ENCODE measurements at places on chromosomes 11 and 22.

DNA sequence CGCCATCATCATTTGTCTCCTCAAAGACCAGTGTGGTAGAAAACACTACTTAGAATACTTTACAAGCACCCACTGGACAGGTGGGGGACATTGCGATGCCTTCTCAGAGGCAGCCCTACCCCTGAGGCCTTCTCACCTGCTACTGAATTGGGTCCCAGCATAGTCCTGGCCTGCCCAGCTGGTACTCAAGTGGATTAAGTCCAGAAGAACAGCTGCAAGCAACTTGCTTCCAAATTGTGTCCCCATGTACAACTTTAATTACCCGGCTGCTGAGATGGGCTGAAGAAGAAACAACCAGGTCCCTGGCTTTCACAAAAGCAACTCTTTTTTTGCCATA lies 12.3 kb downstream of the ABTB2 start:
- no peak for DNase-seq

GRCh38 chr22:21652547-21653545 lies 10.7 kb downstream of the SDF2L1 start:
- peak; percentile 71 for DNase-seq

DNA sequence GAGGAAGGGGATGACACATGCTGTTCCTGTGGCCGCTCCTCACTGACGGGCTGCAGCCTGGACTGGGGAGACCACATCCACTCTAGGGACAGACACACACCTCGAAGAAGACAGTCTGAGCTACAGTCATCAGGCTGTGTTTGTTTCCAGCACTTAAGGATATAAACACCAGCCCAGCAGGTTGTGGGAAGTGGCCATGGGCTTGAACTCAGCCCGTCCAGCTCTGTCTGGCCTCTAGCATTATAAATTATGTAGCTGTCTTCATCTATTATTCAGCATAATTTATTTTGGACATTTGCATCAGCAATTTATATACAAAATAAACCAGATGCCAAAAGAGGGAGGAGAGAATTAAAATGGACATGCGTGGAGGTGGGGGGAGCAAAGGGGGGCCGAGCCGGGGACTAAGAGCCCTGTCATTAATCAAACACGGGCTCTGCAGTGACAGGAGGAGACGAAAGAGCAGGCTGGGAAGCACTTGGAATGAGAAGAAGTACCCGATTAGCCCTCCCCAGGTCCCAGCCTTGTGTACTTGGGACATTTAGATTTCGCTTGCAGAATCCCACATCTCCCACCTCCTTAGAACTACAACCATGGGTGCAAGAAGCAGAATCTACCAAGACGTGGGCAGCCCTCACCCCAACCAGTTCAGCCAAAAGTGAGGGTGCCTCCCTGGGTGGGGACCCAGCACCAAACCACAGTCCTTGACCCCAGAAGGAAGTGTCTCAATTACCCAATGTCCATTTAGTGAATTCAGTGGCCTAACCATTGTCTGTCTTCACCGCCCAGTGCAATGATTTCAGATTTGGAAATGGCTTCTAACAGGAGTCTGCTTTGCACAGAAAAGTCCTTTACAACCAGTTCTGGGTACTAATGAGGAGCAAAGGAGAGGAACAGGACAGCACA lies 309.6 kb downstream of the OPCML start:
- no peak for DNase-seq

- DNase-seq: no peak
These were observed 31.6 kb downstream of the GRIA4 start for GRCh38 chr11:105641433-105641832.

GRCh38 chr11:43942662-43943371 lies 380 bp downstream of the C11orf96 start:
- no peak for DNase-seq

GRCh38 chr22:42678894-42679293 lies 29.7 kb upstream of the CYB5R3 start:
- DNase-seq: no peak

- DNase-seq: no peak
These were observed 56.8 kb downstream of the CD82 start for GRCh38 chr11:44622190-44622650.

- no peak for DNase-seq
These were observed 62.7 kb downstream of the HIRA start for GRCh38 chr22:19368876-19369275.

DNA sequence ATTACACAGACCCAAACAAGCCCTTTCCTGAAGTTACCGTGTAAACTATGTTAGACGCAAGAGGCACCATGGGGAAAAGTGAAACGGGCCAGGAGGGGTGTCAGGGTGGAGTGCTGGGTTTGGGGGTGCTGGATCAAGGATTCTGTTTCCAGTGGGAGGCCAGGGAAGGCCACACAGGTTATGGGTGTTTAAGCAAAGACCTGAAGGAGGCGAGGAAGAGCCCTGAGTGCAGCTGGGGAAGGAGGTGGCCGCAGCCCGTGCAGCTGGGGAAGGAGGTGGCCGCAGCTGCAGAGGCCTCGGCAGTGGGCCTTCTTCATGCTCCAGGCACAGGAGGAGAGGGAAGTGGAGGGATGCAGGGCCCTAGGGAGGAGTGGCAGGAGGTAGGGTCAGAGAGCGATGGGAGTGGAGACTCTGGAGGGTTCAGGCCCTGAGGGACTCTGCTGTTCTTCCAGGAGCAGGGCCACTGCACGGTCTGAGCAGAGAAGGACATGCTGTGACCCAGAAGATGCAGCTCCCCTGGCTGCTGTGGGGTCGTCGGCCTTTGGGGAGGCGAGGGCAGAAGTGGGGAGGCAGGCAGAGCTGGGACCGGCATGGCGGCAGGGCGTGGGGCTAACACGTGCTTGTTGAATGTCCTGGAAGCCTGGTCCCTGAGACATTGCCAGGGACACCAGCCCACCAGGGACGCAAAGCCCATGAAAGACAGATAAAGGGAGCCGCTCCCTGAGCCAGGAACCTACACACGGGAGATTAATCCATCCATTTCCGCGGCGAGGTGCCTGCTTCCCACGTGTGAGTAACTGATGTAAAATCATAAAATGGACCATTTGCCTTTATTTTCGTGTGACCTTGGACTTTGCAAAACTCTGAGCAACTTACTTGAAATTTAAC lies 1049.1 kb downstream of the BRD1 start:
- no peak for DNase-seq

- DNase-seq: no peak
These were observed 452.3 kb downstream of the RAB38 start for GRCh38 chr11:87722756-87723565.

DNA sequence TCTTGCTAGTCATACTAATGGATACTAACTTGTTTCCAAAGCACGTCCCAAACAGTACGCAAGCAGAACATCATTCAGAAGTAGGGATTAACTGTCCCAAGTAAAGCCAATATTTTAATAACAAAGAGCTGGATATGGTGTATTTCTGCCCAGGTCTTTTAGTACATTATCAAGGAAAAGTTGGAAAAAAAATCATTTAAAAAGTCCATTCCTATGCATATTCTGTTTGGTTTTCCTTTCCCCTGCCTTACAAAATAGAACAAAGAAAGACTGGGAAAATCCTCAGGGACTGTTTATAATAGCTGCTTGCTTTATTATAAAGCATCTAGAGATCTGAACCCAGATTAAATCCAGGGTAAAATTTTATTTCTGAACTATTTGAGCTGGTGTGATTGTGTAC lies 83.9 kb downstream of the UVRAG start:
- no peak for DNase-seq

DNA sequence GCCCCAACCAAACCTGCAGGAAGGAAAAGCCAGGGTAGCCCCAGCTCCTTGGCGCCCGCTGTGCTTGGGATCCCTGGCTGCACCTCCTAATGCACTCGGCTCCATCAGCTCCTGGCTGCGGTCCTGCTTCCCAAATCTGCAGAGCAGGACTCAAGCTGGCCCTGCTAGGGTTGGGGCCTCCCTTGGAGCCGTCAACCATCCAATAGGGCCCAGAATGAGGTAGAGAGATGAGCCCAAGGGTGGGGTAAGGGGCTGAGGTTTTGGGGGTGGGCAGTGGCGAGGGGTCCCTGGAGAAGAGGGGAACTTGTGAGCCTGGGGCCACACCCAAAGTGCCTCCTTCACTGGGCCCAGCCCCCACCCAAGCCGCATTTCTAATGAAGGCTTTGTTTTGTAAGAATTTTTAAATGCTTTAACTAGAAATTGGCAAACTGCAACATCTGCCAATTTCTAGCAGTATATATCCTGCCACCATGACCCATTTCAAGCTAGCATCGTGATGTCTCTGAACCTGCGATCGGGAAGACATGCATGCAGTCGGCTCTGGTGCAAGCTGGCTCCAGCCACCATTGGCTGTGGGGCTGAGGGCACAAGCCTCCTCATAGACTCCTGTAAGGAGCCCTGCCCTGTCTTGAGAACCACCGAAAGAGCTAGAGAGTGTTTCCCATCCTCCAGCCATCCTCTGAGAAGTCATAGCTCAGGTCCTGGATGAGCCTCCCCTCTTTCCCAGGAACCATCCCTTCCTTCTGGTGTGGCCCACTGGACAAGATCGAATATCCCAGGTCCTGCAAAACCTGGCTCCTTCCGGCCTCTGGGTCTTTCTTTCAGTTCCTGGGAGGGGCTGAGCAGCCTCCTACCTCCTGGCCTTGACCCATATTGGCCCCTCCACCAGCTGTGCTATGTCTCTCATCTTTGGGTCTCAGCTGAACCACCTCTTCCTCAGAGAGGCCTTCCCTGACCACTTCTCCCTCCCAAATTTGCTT lies 15.5 kb downstream of the C1QTNF6 start:
- no peak for DNase-seq

- DNase-seq: no peak
These were observed 393 bp downstream of the ST13 start for GRCh38 chr22:40855979-40856512.

DNA sequence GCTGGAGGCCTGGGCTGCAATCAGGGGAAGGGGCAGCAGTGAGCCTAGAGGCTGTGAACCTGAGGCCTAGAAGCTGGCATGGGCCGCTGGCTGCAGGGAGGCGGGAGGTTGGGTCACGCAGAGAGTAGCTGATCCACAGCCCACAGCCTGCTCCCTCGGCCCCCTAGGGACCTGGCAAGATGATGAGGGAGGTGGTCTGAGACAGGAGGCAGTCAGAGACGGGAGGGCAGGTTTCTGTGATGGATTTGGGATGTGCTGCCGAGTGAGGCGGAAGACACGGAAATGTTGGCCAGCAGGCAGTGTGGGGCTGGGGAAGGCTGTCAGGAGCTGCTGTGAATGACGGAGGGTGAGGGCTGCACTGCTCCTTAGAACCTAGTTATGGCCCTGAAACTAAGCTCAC lies 22.7 kb downstream of the LRFN4 start:
- no peak for DNase-seq

DNA sequence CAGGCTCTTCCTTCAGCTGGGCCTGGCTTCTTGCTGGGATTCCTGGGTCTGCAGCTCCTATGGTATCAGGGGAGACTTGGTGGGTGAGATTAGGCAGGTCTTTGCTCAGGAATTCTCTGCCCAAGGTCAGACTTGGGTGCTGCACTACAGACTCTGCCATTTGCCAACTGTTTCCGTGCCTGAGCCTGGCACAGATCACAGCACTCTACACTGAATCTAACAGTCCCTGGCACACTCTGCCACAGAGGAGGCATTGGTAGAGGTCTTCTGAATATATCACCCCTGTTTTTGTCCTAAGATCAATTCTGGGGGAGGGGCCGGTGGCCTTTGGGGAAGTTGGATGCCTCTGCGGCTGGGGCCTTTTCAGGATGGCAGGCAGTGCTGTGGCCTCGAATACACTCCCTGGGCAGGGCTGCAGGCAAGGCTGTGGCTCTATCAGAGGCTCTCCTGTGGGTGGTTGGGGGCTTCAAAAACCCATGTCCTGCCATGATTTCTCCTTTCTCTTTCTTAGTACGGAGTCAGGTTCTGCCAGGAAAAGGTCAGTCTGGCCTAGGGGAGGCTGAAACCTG lies 115.0 kb upstream of the NARS2 start:
- no peak for DNase-seq

- DNase-seq: no peak
These were observed 32.2 kb upstream of the APOA1 start for GRCh38 chr11:116869610-116870009.

- no peak for DNase-seq
These were observed 15.7 kb upstream of the SYT7 start for GRCh38 chr11:61596542-61596941.

DNA sequence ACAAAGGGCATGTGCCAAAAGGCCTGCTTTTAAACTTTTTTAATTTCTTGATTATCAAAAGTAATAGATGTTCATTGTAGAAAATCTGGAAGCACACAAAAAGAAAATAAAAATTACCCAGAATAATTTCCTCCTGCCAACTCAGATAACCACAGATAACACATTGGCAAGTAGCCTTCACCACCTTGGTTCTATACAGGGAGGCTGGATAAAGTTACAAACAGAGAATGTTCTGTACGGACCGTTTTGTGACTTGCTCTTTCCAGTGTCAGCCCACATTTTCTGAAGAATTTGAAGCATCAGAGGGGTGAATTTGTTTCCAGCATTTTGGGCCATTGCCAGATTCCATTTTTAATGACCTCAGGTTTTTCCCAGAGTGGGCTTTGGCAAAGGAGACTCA lies 23.5 kb downstream of the TUG1 start:
- DNase-seq: no peak

GRCh38 chr11:31366795-31367194 lies 2.7 kb downstream of the DCDC1 start:
- no peak for DNase-seq

GRCh38 chr22:24289741-24290163 lies 19.1 kb downstream of the SPECC1L start:
- DNase-seq: no peak

GRCh38 chr22:40070701-40071100 lies 75.9 kb downstream of the FAM83F start:
- DNase-seq: no peak

DNA sequence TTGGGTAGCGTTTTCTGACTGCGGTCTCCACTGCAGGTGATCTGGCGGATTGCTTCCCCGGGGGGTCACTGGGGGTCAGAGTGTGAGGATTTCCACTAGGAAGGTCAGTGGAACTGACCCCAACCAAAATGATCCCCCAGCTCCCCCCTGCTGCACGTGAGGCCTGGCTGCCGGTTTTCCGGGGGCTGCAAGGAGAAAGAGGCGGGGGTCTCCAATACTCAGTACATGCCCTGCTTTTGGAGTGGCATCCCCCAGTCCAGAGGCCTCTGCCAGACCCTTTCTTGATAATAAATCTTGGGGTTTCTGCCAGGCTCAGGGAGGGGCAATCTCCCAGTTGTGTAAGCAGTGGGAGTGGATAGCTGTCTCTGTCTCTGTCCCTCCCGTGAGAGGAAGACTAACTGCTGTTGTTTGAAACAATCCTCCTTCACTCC lies 71.5 kb upstream of the RTL6 start:
- DNase-seq: no peak

GRCh38 chr11:67504950-67505581 lies at the start of gene PITPNM1:
Gene PITPNM1 (minus strand): TSS chr11:67505363. CDS start chr11:67504180, 1,183 bp downstream.
- DNase-seq: peak; percentile 58
